Right ventricle myocardium superior (tissue), 1 donor: ENCODE measurements at places on chromosomes 1 and 21.

- peak; percentile 68 for DNase-seq
Measured at GRCh38 chr1:155207806-155208540, at the start of gene THBS3. Gene THBS3 (minus strand): TSS chr1:155207897. CDS start chr1:155207876, 21 bp downstream.

GRCh38 chr1:239308701-239309333 is 77.6 kb upstream of the CHRM3 start:
- no peak for DNase-seq

DNA sequence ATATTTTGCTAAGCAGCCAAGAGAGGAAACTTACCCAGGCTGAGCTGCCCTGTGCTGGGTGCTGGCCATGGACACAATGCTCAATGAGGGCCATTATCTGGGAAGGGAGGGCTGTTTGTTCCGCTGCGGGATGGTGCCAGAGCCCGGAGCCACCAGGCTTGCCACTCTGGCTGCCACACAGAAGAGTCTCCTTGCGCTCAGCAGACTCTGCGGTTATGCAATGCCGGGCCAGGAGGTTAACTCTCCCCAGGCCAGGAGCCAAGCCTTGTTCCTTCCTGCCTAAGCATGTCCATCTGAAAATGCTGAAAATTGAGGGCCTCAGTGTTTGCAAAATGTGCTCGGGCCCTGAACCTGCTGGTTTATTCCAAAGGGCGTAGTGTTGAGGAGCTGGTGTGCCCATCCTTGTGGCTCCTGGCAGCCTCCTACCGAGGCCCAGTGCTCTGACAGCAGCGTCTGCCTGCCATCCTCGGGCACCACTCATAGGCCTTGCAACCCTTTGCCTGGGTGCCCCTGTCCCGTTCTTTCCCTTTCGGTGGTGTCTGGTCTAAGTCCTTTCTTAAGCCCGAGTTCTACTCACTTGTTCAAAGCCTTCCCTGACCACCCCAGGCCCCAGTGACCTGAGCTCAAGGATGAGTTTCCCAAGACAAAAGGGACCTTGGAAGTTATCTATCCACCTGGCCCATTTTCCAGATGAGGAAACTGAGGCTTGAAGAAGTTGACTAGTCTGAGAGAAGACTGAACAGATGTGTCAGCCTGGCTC is 133.8 kb upstream of the EDN2 start:
- DNase-seq = peak; percentile 91

GRCh38 chr1:210769473-210769872 is 364.5 kb downstream of the KCNH1 start:
- DNase-seq = no peak

- peak; percentile 47 for DNase-seq
Measured at GRCh38 chr1:73887412-73887811, 310.6 kb downstream of the LRRIQ3 start.

- no peak for DNase-seq
Measured at GRCh38 chr21:41361053-41361785, 608 bp upstream of the MX2 start.
